ENCODE measurements at places on chromosomes 4 and X. TPM values are rescaled to one million over a fixed set of nuclear protein-coding genes. Genes with fewer than 3 reads are reported as not detected.

The SSX4B gene
- polyA plus RNA-seq = not detected

The ANKRD37 gene
- polyA plus RNA-seq = 11.5 TPM

The UNC5C gene
- polyA plus RNA-seq = 0.01 TPM

The RPS6KA6 gene
- polyA plus RNA-seq = not detected

The GAGE1 gene
- 549 TPM for polyA plus RNA-seq

The AMOT gene
- polyA plus RNA-seq = not detected

The OPN1LW gene
- not detected for polyA plus RNA-seq

The SGMS2 gene
- not detected for polyA plus RNA-seq

The GAGE12G gene
- polyA plus RNA-seq = 0.54 TPM

The GRIA2 gene
- not detected for polyA plus RNA-seq

The TRIM75 gene
- not detected for polyA plus RNA-seq

The SMPX gene
- not detected for polyA plus RNA-seq

The NALF2 gene
- not detected for polyA plus RNA-seq

The RBM41 gene
- 48.2 TPM for polyA plus RNA-seq

The ERAS gene
- not detected for polyA plus RNA-seq

The FMR1NB gene
- polyA plus RNA-seq = 5.1 TPM

The TMEM255A gene
- not detected for polyA plus RNA-seq

The TRPC3 gene
- polyA plus RNA-seq = 0.04 TPM

The ARHGAP6 gene
- polyA plus RNA-seq = 36.9 TPM

The SORCS2 gene
- not detected for polyA plus RNA-seq

The LEF1 gene
- 30.3 TPM for polyA plus RNA-seq

The KIT gene
- 0.38 TPM for polyA plus RNA-seq

The TRMT10A gene
- 9.0 TPM for polyA plus RNA-seq

The NPY5R gene
- not detected for polyA plus RNA-seq

The TSPAN7 gene
- polyA plus RNA-seq = 0.07 TPM

The MAGEB10 gene
- 0.27 TPM for polyA plus RNA-seq

The ARHGAP24 gene
- 15.1 TPM for polyA plus RNA-seq

The MAMLD1 gene
- polyA plus RNA-seq = 0.12 TPM

The CYBB gene
- polyA plus RNA-seq = 0.63 TPM

The TMSB15B gene
- polyA plus RNA-seq = 0.93 TPM

The LUZP4 gene
- polyA plus RNA-seq = 0.49 TPM

The SPIN4 gene
- polyA plus RNA-seq = 11.2 TPM

The MAGEB2 gene
- 78.1 TPM for polyA plus RNA-seq

The GAGE12J gene
- polyA plus RNA-seq = not detected

The FHDC1 gene
- polyA plus RNA-seq = 0.03 TPM

The FRG2 gene
- not detected for polyA plus RNA-seq

The CT45A10 gene
- polyA plus RNA-seq = 70.2 TPM

The BEND2 gene
- polyA plus RNA-seq = not detected

The TBCK gene
- 10.6 TPM for polyA plus RNA-seq

The CSN1S1 gene
- not detected for polyA plus RNA-seq

The CSAG2 gene
- 0.12 TPM for polyA plus RNA-seq

The PASD1 gene
- polyA plus RNA-seq = 11.3 TPM

The FAM149A gene
- polyA plus RNA-seq = not detected

The MGAT4D gene
- not detected for polyA plus RNA-seq
